ENCODE measurements at places on chromosomes 4 and X.

DNA sequence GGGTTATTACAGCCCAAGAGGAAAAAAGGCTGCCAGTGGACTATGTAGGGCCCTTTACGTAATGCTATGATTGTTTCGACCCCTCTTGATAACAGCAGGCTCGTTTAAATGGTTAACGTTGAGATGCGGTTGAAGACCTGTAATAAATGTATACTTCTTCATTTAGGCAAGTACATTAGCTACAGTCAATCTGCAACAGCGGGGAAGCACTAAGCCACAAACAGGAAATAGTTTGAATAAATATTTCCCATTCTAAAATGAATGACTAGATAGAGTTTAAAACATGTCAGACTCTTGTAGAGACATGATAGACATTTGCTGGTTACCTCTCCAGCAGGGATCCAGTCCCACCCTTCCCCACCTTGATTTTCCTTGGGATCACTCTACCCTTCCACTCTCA is 38.1 kb upstream of the STIM2 start:
- DNase-seq, result no peak

- no peak for DNase-seq
These were observed 43.3 kb downstream of the TMEM165 start for GRCh38 chr4:55439023-55439422.

DNA sequence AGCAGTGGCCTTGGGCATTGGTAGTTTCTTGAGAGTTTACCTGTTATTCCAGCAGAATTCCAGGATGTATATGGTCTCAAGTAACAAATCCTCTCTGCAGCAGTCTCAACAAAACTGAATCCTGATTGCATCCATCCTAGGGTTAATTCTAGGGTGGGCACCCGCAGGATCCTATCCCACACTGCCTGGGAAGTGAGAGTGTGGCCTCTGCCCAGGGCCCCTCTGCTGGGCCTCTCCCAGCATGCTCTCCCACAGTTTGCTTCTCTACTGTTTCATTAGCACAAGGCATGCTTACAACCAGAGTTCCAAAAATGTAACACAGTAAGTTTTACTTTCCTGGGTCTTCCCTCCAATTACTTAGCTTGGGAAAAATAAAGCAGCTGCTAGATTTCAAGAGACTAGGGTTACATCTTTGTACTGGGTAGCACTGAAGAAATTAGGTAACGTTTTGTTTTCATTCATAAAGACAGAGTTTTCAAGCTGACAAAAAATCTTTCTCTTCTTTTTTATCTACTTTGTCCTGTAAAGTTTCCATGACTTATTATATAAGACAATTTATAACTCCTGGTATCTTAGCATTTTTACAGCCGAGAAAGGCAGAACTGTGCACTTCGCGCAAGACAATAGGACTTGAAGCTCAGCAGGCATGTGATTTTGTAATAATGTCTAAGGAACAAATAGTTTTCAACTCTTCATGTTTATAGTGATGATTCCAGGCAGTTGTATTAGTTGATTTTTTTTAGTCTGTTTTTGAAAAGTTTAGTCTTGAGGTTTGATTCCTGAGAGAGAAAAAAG is 131.2 kb upstream of the PCDH18 start:
- no peak for DNase-seq

DNA sequence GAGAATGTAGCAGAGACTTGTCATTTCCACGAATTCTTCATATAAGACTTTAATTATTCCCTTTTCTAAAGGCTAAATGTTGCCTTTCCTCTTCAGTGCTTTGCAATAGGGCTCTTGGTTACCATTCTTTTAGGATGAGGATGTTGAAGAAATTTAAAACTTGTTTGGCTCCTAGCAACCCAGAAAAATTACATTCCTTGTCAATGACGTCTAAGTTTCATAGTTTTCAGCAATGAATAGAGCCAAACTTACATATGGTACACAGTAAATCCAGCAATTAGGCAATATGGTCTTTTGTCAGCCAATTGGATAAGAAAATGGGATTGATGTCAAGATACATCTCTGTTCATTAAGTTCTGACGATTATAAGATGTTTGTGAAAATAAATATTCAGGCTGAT is 1639.6 kb upstream of the PCDH10 start:
- no peak for DNase-seq

- DNase-seq, result no peak
These were observed 41.0 kb downstream of the GAB1 start for GRCh38 chr4:143377611-143378099.

- DNase-seq, result no peak
These were observed 356.1 kb downstream of the HNRNPD start for GRCh38 chr4:82017680-82018079.

DNA sequence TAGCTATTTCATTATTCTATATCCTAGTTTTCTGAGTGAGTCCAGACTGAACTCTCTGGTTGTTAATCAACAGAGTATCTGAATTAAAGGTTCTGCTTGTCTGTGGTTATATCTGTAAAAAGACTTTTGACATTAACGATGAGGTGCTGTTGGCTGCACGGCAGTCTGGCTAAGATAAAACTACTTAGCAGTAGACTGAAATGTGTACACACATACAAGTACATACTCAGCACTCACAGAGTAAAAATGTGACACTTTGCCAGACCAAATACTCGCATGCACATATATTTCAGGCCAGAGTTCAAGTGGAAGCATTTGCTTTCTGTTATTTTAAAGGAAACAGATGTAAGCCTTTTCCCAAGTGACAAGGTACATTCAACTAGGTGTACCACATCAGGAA is 80.5 kb downstream of the PRDM5 start:
- DNase-seq, result no peak

DNA sequence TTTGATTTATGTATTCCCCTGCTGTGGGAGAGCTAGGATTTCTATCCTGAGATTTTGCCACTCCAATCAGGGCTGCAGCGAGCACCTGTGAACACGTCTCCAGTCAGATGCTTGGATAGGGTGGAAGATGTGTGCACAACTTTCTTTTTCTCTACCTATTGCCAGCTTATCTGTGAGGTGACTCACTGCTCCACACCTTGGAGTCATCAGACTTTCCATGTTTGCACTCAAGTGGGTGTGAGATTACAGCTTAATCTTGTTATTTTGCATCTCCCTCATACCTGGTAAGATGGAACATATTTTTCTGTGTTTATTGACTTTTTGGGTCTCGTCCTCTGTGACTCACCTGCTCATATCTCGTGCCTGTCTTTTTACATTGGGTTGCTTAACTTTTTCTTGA is 32.2 kb downstream of the PSAPL1 start:
- DNase-seq, result no peak

- no peak for DNase-seq
These were observed 285.8 kb upstream of the TRPC5 start for GRCh38 chrX:112368371-112368770.

DNA sequence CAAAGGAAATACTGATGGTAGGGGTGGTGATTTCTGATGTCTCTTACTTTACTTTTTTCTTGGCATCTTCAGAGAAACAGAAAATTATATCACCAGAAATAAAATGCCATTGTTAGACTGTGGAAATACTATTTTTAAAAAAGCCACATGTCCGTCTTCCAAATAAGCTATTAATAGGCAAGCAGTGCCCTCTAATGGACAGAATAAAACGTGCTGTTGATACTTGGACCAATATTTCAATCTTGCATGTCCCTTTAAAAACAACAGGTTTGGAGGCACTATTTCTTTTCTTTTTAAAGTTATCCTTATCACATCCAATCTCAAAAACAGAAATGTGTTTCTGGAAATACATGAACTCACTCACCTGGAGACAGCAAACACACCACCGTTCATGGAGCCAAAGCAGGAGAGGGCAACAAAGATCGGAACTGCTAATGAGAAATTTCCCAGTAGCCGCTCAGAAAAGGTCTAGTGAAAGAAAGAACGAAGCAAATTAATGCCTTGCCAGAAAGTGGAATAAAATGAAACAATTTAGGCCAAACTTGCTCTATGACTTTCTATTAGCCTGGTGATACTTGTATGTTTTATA is 59.2 kb downstream of the SLC7A11 start:
- no peak for DNase-seq

- DNase-seq, result peak; percentile 62
These were observed 6.9 kb upstream of the CLOCK start for GRCh38 chr4:55553441-55554201.

- DNase-seq, result no peak
These were observed 28.2 kb downstream of the CENPU start for GRCh38 chr4:184705692-184706091.

DNA sequence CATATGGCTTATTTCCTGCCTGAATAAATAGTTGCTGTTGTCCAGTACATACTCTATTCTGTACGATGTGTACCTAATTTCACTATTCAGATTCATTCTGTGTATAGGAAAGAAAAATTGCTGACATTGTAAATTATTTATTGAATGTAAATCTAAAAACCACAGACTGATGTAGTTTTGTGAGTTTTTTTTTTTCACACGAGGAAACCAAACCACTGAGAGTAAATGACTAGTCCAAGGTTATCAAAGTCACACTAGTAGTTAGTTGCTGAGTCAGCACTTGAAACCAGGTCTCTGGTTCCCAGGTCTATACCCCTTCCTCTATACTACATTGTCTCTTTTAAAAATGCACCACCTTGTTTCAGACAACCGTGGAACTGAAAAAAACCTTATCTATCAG is 298.3 kb upstream of the DIAPH2 start:
- DNase-seq, result no peak
